ENCODE measurements at places on chromosomes 6 and 20.

DNA sequence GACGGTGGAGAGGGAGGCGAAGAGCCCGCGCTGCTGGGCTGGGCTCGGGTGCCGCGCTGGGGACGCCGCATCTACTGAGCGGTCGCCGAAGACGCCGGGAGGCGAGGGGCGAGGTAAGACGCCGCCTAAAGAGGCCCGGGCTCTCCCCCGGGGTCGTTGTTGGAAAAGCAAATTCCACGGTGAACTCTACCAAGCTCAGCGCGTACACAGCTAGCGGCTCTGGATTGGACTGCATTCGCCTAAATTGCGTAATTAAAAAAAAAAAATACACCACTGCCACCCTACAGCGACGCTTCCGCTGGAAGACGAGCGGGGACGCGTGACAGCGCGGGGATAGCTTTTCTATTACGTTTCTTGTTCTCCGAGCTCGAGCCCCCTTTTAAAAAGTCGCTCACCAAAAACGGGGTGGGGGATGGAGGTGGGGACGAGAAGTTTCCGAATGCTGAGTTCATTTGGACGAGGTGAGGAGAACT lies 92.0 kb upstream of the PRDM1 start:
- no peak for DNase-seq

- no peak for DNase-seq
Measured at GRCh38 chr6:113824866-113825265, 32.3 kb upstream of the MARCKS start.

DNA sequence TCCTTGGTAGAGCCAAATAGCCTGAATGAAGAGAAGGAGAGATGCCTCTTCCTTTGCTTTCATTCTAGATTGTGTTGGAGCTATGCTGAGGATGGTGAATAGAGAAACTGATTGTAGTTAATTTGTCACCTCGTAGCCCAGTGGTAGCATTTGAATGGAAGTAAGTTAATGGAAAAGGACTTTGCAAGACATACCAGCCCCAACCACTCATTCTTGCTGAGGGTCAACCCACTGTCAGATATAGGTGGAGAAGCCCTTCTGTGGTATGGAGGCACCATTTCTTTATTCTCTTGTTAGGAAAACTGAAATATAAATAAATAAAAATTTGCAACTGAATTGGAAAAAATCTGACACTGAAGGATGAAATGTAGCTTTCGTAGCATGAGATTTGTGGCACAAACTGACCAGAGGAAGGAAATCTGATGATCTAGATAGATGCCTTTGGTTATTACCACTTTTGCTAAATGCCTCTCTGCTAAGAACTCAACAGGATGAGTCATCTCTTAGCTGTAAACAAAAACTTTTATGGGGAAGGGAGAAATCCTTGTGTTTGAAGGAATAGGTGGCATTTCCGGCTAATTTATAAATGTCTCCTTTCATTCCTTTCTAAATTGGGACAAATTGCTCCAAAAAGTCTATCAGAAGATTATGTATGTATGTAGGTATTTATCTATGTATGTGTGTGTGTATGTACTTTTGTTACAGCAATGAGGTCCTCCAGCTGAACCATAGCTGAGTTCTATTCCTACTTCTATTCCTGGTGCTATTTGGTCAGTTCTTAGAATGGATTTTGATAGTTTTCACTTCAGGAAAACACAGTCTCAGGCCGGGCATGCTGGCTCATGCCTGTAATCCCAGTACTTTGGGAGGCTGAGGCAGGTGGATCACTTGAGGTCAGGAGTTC lies 76.5 kb upstream of the SUPT3H start:
- DNase-seq: no peak

DNA sequence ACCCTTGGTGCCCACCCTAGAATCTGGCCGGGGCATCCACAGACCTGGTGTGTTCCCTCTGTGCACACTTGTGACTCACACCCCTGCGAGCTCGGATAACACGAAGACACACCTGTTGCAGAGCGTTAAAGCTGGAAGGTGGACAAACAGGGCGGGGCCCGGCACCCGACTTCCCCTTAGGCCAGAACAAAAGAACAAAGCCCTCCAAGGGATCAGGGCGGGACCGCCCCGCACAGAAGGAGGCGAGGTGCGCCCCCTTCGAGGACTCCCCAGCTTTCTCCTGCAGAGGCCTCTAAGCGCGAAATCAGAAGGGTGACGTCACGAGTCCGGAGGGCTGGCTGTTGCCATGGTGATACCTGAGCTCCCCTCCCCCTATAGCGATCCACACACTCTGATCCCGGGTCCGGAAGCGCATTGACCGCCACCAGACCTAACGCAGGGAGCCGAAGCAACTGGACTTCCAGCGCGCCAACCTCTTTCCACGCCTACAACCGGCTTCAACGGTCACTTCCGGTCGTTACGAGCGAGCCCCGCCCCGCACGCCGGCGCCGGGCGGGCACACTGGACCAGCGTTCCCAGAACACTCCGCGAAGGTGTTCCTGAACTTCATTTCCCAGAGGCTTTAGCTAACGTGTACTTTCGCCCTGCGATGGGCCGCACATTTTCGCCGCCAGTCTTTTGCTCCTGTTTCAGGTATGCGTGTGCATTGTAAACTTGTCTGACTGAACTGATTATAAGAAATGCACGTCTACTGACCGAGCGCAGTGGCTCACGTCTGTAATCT lies at the start of gene ZNF184:
Gene ZNF184 (minus strand): TSS at position 489 of the 784 bp plus-strand sequence. CDS start 811 bp downstream, outside the sequence.
- peak; percentile 96 for DNase-seq

DNA sequence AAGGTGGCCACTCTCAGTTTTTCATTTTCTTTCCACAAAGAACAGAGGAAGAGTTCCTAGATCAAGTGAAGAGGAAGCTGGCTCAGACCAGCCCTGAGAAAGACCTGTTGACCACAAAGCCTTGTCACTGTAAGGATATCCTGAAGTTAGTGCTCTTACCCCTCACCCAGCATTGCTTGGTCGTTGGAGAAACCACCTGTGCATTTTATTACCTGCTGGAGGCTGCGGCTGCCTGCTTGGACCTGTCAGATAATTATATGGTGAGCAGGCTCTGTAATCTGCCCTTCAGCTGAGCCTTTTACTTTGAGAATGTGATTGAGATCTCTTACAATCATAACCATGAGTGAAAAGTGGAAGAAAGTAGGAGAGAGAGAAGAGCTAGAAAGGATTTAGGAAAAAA lies 21.9 kb downstream of the TREML1 start:
- no peak for DNase-seq

- DNase-seq: no peak
Measured at GRCh38 chr6:94177429-94177828, 758.1 kb upstream of the EPHA7 start.

DNA sequence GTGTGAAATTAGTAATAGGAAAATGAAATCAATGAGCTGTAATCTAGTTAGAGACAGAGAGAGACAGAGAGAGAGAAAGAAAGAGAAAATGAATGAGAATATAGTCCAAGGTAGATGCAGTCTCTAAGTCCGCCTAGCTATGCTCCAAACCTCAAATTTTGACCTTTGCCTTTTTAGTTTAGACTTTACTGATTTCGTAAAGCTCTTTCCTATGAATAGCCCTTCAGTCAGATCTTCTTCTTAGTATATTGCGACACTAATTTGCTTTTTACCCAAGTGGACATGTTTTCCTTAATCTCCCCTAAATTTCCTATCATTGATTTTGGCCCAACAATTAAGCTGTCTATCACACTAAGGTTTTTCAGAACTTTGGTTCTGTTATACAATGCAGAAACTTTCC lies 49.5 kb downstream of the TFAP2D start:
- DNase-seq: no peak

DNA sequence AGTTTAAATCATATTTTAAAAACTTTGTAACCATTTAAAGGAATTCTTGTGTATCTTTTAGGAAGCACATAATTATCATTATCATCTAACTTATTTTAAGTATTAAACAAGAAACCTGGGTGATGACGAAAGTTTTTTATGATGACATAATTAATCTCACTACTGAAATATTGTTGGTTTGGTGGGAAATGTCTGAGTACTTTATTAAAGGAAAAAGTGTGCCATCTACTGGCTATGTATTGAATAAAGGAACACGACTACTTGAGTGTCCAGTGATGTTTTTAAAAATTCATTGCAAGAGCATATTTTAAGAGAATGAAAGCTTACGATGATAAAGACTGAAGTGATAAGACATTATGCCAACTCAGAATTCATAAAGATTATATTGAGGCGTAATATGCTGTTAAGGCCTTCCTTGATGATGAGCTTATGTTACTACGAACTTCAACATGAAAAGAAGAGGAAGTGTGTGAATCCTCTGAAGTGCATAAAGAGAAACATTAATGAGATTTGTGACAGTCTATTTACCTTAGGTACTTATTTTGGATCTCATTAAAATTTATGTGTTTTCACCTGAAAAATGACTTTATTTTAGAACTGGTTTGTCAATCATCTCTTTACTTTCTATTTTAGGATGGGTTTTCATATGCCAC lies 12.0 kb upstream of the TRMT11 start:
- DNase-seq: peak; percentile 26

GRCh38 chr6:138948004-138948403 lies 40.0 kb downstream of the REPS1 start:
- no peak for DNase-seq

DNA sequence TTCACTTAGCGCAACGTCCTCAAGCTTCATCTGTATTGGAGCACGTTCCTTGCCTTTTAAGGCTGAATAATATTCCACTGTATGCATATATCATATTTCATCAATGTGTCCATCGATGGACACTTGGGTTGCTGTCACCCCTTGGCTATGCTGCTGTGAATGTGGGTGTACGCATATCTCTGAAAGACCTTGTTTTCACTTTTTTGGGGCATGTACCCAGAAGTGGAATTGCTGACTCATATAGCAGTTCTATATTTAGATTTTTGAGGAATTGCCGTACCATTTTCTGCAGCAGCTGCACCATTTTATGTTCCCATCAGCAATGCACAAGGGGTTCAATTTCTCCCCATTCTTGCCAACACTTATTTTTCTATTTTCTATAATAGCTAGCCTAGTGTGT lies 22.8 kb upstream of the SLC23A2 start:
- DNase-seq: no peak

DNA sequence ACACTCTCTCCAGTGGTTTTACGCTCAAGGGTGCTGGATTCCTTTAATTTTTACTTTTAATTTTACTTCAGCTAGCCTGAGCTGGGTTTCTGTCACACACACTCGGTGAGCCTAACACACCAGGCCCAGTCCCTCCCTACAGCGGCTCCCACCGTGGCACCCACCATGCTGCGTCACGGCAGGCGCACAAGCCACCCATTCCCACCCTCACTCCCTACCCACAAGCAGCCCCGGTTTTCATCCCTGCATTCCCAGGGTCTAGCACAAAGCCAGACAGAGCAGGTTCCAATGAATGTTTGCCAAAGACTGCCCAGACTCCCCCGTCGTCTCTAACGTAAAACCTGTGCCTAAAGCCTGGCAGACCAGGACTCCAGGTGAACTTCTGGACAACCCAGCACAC lies 50.3 kb downstream of the MYH7B start:
- no peak for DNase-seq

DNA sequence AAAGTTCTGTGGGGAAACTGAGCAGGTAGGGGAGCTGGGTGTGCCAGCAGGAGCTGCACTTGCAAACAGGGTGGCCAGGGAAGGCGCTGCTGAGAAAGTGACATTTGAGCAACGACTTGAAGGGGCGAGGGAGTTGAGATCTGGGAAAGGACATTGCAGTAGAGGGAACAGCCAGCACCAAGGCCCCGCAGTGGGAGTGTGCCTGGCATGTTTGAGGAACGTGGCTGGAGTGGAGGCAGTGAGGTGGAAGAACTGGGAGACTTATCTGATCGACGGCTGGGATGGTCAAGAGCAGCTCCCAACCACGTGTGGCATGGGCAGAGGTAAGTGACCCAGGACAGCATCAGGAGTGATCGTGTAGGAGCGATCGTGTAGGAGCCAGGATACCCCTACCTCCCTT lies 77.3 kb downstream of the TOX2 start:
- no peak for DNase-seq

DNA sequence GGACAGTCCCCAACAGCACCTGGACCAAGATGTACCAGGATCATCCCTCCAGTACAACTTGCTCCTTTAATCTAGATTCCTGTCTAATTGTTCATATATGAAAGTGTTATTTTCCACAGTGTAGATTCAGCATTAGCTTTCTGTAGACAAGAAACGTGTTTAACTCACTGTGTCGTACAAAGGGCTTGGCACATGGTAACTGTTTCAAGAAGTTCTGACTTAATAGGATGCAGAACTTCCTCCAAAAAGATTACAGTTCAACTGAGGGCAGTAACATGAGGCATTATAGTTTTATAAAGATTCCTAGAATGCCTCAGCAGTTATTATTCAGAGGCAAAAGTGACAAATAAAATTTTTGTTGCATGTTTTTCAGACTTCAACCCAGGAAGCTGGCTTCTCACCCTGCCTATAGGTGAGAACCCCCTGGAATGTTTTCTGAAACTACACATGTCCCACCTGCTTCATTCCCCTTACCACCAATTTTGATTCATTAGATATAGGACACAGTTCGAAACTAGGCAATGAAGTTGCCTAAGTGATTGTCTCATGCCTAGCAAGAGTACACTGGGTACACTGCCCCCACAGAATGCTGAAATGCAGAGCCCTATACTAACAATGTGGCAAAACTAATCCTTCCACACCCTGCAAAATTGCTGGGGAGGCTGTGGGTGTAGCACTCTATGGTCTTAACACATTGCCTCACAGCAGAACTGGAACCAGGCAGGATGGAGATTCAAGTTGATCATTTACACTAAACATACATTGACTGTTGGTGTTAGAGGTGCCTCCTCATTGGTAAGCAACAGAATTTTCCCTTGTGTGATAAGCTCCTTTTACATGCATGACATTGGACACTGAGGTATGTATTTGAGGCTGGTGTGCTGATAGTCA lies 22.6 kb upstream of the SH3BGRL2 start:
- no peak for DNase-seq

DNA sequence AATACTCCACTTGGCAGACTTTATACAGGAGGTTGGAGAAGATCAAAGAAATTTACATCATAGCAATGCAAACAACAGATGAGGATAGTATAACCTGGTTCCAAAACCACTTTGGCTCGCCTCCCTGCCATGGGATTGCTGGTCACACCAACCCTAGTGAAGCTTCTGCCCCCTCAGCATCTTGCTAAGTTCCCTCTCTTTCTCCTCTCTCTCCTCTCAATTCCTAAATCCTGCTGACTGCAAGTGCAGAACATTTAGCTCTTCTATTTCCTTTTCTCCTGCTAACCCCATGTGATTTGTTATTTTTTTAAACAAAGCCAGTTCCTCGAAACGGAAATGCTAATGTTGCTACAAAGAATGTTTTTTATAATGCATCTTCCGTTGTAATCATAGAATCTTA lies 50.3 kb upstream of the LY86 start:
- no peak for DNase-seq

- no peak for DNase-seq
Measured at GRCh38 chr6:113112086-113112485, 745.1 kb upstream of the MARCKS start.

- no peak for DNase-seq
Measured at GRCh38 chr6:142353690-142354089, 51.9 kb downstream of the ADGRG6 start.

DNA sequence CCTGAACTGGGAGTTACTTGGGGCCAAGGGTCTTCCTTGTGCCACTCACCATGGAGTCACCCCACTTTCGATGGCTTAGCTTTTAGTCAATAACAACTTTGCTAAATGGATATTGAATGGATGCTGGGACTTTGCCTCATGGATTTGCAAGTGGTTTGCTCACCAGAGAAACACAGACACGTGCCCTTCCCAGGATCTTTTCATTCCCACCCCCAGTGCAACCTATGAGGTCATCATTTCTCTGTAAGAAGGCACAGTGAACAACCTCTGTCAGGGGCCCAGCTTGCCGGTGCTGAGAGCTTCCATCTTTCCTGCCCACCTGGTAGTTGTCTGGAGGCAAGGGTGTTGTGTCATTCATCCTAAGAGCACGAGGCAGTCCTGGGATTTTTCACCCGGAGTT lies 256.8 kb upstream of the PMEPA1 start:
- no peak for DNase-seq
